ACHN (cell line): ENCODE measurements at places on chromosomes 6 and 20.

GRCh38 chr20:43916881-43917371, 2.3 kb downstream of the TOX2 start:
- no peak for DNase-seq

DNA sequence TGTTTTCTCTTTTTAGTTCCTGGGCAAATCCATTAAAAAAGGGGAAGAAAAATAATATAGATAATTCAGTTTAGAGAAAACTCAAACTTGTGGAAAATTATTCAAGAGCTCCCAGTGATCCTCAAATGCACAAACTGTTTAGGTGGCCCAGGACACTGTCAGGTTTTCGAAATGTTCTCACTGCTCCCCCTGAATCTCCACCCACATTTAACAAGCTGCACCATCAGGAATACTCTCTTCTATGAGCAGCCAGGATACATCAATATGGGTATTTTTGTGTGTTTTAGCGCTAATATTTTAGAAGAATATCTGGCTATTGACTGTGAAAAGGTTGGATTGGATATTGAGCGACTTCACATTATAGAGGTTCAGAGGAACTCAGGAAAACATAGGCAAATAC, 43.9 kb downstream of the OR2B2 start:
- DNase-seq: no peak

GRCh38 chr6:33252759-33253158, 18.9 kb downstream of the VPS52 start:
- no peak for DNase-seq

DNA sequence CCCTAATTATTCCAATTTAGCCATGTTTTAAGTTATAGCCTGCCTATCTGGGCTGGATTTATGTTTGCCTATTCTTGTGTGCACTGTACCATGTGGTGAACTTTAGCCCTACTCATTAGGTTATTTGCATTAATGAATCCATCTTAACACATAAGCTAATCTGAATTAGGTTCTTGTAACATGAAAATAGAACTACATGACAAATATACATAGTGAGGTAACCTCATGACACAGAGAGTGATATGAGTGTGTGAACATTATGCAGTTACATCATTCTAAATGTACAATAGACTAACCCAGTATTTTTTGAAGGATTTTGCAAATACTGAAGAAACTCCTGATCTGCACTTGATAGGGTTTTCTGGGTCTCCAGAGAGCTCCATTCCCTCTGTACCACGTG, 733.7 kb upstream of the CITED2 start:
- DNase-seq: no peak

DNA sequence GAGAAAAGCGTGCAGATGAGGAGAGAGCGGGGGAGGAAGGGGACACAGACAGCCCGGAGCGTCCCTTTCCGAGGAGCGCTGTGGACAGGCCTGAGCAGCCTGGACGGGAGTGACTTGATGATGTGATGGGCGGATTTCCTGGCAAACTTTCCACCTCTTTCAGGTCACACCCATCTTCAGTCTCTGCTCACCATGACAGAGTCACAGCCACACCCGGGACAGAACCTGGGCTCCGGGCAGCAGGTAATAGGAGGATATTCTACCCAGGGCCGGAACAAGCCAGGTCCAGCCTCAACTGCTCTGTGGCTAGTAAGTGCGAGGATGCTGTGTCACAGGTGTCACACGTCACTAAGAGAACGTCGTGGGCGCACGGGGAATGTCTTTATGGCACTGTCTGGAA, 84.3 kb downstream of the THBS2 start:
- no peak for DNase-seq
